ENCODE measurements at places on chromosomes 7 and 10.
A peak's percentile ranks its signal among the peaks of the same experiment; 100 is the strongest.

DNA sequence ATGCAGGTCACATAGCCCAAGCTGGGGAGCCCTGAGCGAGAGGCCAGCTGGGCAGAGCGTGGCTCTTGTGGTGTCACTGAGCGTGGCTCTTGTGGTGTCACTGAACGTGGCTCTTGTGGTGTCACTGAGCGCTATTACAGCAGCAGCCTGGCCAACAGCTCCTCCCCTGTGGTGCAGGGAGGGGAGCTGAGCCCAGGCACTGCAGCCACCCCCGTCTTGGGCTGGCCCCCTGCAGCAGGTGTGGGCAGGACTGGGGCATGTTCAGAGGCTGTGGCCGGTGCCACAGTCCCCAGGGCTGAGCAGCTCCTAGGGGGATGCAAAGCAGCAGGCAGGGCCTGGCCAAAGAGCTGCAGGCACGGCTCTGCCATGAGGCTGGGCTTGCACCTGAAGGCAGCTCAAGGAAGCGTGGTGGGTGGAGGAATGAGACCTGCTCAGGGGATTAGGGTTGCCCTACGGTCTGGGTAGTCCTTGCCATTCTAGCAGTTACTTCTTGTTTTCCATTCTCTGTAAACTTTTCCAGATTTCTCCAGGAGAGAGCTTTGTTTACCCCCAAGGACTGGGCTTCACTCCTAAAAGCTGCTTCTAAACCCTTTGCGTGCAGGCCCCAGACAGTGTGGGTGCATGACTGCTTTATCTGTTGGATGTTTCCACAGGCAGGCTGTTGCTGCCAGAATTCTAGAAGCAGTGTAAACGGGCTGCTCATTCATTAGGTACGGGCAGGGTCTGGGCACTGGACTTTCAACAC, 29.2 kb downstream of the ZNF783 start:
- no peak for DNase-seq

DNA sequence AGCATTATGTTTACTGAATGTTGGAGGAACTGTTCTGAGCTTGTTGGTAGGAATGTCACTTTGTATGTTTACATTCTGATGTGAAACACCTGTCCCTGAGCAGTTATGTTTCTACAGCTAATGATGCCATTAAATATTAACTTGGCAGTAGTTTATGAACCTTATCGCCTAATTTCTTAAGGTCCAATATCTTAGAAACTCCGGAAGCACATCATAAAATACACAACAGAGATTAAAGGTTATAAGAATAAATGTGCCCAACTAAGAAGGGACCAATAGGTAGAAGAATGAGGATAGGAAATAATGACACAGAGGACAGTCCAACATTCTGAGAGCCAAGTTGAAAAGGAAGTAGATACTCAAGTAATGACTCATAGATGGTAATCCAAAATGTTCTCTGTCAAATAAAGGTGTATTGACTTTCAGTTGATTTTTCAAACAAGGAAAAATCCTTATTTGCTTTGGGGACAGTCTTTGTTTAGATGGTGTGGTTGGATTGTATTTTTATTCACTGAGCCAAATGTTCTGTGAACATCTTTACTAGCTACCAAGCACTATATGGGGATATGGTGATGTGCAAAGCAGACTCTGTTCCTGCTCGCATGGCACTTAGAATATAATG, 31.9 kb downstream of the LCOR start:
- DNase-seq: no peak

- no peak for DNase-seq
Observed at GRCh38 chr7:2157473-2158279, 75.1 kb downstream of the MAD1L1 start.

DNA sequence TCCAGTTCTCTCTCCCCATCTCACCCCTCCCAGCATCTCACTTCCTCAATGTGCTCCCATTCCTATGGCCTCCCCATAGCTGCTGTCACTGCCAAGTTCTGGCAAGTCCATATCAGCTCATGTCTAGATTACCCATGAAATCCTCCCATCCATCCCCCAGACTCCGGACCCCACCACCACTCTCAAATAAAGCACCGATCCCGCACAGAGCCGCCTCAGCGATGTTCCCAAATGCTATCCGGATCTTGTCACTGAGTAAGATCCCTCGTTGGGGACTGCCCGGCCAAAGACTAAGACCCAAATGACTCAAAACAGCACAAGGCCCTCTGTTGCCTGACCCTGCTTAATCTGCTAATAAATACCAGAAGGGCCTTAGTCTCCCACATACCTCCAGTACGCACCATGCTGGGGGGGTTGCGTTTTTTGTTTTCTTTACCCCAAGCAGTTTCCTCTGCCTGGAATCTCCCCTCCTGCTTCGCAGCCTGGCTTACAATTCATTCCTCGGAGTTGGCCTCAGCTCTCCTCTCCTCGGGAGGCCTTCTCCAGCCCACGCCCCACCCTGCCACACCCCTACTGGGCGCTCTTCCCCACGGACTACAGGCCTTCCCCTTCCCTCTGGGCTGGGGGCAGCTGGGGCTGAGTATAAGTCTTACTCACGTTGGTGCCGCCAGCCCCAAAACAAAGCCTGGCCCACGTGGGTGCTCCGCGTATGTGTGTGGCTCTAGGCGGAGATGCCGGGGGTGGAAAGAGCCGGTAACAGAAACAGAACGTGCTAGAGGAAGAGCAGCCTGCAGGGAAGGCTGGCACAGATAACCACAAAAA, 1.8 kb upstream of the DUSP5 start:
- DNase-seq: peak; percentile 52

- no peak for DNase-seq
Observed at GRCh38 chr10:100072514-100072913, 9.2 kb downstream of the CPN1 start.

GRCh38 chr10:85400981-85401695, 965.5 kb downstream of the GRID1 start:
- DNase-seq: no peak

DNA sequence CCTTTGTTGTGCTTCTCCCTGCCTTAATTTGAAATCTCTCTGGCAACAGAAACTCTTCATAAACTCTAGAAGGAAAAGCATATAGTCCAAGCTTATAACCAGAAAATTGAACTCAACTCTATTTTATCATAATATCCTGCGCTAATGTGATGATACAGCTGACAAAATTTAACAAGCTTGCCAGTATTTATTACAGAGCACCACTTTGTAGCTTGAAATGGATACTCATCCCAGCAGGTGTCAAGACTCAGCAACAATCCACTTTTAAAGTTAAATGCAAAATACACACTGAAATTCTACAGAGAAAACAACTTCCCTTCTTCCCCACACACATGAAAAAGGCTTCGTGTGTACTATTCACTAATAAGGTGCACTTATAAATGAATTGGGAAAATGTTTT, 228.9 kb downstream of the AGMO start:
- DNase-seq: no peak

DNA sequence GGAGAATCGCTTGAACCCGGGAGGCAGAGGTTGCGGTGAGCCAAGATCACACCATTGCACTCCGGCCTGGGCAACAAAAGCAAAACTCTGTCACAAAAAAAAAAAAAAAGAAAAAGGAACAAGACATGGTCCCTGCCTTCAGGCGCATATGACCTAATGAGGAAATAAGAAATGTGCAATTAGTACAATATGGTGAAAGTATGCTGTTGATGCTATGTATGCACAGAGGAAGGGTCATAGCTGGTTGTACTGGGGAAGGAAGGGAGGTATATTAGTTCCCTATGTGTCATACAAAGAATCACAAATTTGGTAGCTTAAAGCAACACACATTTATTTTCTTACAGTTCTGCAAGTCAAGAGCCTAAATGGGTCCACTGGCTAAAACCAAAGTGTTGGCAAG, 97.8 kb upstream of the MPP7 start:
- no peak for DNase-seq
